H1 (cell line): ENCODE measurements at places on chromosomes 2 and 18. TPM values are rescaled to one million over a fixed set of nuclear protein-coding genes. Genes with fewer than 3 reads are reported as not detected.

DNA sequence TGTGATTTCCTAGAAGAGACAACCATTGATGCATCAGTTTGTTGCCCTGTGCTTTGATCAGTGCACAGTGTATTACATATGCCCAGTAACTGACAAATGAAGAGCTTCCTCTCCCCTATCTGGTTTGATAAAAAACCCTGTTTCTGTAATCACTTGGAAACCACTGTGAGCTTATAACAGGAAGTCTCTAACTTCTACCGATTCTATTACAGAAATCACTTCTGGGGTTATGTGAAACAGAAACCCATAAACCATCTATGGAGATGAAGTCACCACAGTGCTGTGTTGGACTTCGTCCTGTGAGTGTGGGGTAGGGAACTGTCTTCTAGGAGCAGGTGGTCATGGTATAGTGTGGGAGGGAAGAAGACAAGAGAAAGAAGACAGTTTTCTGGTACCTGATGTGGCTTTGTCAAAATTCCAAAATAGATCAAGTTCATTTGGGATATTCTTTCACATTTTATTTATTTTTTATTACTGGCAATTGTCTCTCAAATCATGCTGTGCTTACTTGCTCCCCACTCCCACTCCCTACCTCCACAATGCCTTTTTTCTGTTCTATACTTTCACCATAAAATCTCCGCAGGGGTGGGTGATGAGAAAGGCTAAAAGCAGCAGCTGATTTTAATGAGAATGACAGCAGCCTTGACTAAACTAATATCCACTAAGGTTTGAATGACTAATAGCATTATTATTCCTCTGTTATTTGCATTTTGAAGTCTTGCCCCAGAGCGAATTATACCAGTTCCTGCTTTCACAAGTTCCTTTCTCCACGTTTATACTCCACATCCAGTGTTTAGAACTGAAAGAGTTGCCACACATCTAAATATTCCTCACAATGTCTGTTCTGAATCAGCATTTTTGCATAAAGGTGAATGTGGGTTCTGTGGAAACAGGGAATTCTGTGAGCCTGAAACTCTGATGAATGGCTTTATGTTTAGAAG lies 41.7 kb upstream of the RND3 start:
- no peaks in the 10 kb centered on the region for H3K27me3 ChIP-seq
- H3K4me1 ChIP-seq = peaks cover 6% of the 10 kb centered on the region
- no peak overlapping the region for H3K4me3 ChIP-seq
- no peak for DNase-seq
- no peak overlapping the region for H3K27ac ChIP-seq

Gene SIX3
- 0.19 and 0.21 TPM in 2 replicates for total RNA-seq

Gene APOB
- 0.52 and 0.61 TPM in 2 replicates for total RNA-seq

Gene ACTG2
- total RNA-seq = 11.0 and 13.7 TPM in 2 replicates

- no peak for DNase-seq
- H3K4me1 ChIP-seq = no peaks in the 10 kb centered on the region
- H3K27ac ChIP-seq = no peak overlapping the region
These were observed 226.2 kb upstream of the ZSWIM2 start for GRCh38 chr2:187075199-187075635.

Gene FBLN7
- 0.30 and 0.82 TPM in 2 replicates for total RNA-seq

GRCh38 chr2:168692132-168692744 lies 110.2 kb upstream of the NOSTRIN start:
- H3K36me3 ChIP-seq = peaks cover 3% of the 10 kb centered on the region; the same call in 1 of the 2 replicates
- no peaks in the 10 kb centered on the region for H3K27me3 ChIP-seq
- H3K4me1 ChIP-seq = no peaks in the 10 kb centered on the region
- H3K27ac ChIP-seq = no peak overlapping the region

Gene UGT1A4
- total RNA-seq = not detected in 2 replicates

Gene SLC9A2
- total RNA-seq = 0.13 and 0.15 TPM in 2 replicates

Gene AMMECR1L
- total RNA-seq = 18.8 and 19.7 TPM in 2 replicates

Gene KYNU
- total RNA-seq = 0.13 TPM in 2 replicates

Gene SNED1
- 1.9 and 2.4 TPM in 2 replicates for total RNA-seq

GRCh38 chr2:21754164-21754788 lies 630.5 kb downstream of the TDRD15 start:
- no peaks in the 10 kb centered on the region for H3K27me3 ChIP-seq
- H3K4me1 ChIP-seq = no peaks in the 10 kb centered on the region
- no peak overlapping the region for H3K27ac ChIP-seq
- H3K36me3 ChIP-seq = no peaks in the 10 kb centered on the region; the same call in 1 of the 2 replicates
- no peak overlapping the region for H3K4me3 ChIP-seq

Gene IL36RN
- total RNA-seq = not detected in 2 replicates

- peaks cover 4% of the 10 kb centered on the region; the same call in 1 of the 2 replicates for H3K4me1 ChIP-seq
- no peak overlapping the region for H3K27ac ChIP-seq
- no peaks in the 10 kb centered on the region for H3K36me3 ChIP-seq
- no peak for DNase-seq
- H3K4me3 ChIP-seq = no peak overlapping the region
These were observed 64.0 kb downstream of the INPP4A start for GRCh38 chr2:98508709-98509066.

DNA sequence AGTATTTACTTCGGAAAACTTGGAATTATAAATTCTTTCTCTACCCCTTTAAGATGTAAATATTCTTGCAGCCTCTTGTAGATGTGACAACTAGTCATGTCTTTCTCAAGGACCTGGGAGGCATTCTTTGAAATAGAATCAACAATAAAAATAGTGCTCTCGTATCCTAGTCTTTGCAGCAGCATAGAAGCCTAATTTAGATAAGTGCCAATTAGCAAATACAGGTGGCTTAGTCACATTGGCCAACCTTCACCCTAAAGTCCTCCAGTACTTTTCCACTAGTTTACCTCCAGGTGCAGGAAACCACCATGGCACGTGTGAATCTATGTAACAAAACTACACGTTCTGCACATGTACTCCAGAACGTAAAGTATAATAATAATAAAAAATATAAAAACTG lies 3.5 kb upstream of the ZSWIM2 start:
- no peak overlapping the region for H3K4me3 ChIP-seq
- peaks cover 5% of the 10 kb centered on the region; the same call in 1 of the 2 replicates for H3K27me3 ChIP-seq
- H3K27ac ChIP-seq = no peak overlapping the region
- H3K4me1 ChIP-seq = no peaks in the 10 kb centered on the region
- DNase-seq = no peak

DNA sequence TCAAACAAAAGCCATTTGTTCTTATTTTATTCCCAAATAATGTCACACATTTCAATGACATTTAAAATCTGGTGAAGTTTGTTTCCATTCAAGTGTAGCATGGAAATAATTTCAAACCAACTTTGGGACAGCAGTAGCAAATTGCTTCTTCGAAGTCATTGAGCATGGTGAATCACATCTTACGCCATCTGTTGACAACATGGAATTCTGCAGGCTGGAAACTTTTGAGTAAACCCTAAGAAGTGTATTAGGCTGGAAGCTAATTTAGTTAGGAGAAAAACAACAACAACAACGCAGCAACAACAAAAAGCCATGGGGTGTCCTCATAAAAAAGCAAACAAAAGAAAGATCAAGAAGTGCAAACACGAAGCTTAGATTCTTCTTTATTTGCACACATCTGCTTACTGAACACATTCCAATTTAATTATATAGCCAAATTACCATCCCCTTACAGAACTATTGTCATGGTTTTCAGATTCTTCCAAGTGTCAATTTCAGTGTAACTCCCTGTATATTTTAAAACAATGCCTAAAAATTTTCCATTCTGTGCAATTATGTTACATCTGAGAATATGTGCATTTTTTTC lies 659.0 kb upstream of the CDH7 start:
- H3K4me3 ChIP-seq = no peak overlapping the region
- H3K36me3 ChIP-seq = no peaks in the 10 kb centered on the region
- DNase-seq = peak; percentile 13
- no peak overlapping the region for H3K27ac ChIP-seq
- H3K4me1 ChIP-seq = no peaks in the 10 kb centered on the region
- peaks cover 1% of the 10 kb centered on the region for H3K27me3 ChIP-seq

DNA sequence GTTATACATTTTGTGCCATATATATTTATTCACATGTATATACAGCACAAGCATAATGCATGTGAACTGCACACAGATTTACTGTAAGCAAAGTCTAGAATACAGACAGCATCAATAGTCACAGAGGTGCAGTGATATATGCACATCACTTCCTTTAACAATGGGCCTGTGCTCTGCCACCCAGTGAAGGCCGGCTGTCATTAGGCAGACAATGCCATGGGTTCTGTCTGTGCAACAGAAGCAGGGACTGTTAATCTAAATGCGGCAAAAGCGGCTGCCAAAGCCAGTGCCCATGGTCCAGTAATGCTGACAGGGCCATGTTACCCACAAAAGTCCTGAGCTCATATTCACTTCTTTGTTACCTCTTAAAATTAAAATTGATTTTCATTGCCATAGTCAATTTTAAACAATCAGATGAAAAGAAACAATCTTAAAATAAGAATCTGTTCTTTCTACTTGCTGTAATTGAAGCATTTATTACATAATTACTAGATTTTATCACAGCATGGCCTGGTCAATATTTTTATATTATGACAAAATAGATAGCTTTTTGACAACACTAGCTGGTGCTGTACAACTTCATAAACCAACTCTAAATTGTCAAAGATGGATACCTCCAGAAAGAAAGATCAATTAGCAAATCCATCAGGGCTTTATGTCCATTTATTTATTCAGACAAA lies 232.0 kb downstream of the STK39 start:
- H3K36me3 ChIP-seq = no peaks in the 10 kb centered on the region
- no peaks in the 10 kb centered on the region for H3K4me1 ChIP-seq
- no peak overlapping the region for H3K4me3 ChIP-seq

DNA sequence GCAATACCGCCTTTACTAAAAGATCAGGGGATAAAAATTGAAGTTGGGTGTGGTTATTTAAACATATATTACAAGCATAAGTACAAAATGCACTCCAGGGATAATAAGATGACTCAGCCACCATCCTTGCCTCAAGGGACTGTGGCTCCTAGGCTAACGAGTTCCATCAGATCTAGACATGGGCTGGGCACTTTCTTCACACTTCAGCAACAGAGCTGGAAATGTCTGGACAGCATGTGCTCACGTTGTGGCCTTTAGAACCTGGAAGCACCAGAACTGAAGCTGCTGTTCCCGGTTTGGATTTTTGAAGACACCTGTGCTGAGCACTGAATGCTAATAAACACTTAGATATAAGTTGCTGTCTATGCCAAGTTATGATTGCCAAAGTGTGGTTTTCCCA lies 384.2 kb upstream of the SALL3 start:
- no peak overlapping the region for H3K4me3 ChIP-seq
- H3K27ac ChIP-seq = no peak overlapping the region
- no peak for DNase-seq
- no peaks in the 10 kb centered on the region for H3K36me3 ChIP-seq
- H3K4me1 ChIP-seq = peaks cover 6% of the 10 kb centered on the region; the same call in 1 of the 2 replicates

DNA sequence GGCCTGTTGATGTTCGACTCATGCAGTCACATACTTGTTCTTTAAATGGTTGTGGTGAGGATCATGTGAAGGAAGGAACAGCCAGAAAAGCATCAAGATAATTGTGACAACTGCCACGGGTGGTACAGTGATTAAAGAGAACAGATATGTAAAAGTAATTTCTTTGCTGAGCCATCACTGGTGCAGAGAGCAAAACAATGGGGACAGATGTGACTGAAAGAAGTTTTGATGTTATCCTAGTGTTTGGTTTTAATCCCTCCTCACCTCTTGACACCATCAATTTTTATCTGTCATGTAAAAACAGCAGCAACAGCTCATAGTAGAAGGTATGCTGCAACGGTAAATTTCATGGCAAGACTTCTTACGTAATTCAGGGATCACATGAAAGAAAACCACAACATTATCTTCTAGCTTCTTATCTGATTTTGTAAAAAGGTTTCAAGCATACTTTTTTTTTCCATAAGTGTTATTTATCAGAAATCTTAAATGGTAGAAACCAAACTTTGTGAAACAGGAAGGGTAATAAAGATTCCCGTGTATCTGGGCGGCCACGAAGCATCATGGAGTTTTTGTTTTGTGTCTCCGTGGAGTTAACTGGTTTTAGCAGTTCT lies 65.2 kb downstream of the PLCL1 start:
- H3K27me3 ChIP-seq = no peaks in the 10 kb centered on the region
- H3K36me3 ChIP-seq = no peaks in the 10 kb centered on the region
- H3K4me1 ChIP-seq = peaks cover 3% of the 10 kb centered on the region

DNA sequence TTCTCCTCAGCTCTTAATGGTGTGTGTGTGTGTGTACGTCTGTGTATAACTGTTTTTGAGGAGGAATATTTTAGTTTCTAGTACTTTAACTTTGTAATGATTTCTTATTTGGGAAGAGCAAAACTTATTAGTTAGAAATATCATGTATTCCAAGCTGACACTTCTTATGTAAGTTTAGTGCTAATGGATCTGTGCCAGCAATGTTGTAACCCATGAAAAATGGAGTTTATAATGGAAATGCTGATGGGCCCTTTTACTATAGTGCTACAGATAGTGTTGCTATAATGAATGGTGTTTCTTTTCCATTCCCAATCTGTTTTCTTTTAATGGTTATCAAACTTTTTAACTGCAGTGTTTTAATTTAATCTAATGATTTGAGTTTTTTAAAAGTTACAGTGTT lies 49.8 kb upstream of the OTX1 start:
- H3K27me3 ChIP-seq = no peaks in the 10 kb centered on the region
- H3K4me3 ChIP-seq = no peak overlapping the region
- H3K27ac ChIP-seq = no peak overlapping the region
- DNase-seq = no peak
- no peaks in the 10 kb centered on the region for H3K4me1 ChIP-seq
- no peaks in the 10 kb centered on the region for H3K36me3 ChIP-seq

DNA sequence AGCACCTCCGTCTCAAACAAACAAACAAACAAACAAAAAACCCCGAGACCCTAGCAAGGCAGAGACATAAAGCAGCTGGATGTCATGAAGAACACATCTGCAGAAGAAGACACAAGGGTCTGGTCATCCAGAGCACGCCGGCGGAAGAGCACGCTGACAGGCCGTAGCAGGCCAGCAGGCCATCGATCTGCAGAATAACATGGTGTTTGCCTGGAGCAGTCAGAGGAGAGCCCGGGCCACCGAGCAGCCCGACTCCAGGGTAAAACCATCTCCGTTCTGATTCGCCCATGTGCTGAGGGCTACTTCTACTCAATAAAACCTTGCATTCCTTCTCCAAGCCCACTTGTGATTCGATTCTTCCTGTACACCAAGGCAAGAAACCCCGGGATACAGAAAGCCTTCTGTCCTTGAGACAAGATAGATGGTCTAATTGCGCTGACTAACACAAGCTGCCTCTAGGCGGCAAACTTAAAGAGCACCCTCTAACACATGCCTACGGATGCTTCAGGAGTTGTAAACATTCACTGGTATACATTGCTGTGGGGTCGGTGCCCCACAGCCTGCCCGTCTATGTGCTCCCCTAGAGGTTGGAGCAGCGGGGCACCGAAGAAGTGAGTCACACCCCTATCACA lies 549.8 kb upstream of the NRXN1 start:
- no peak for DNase-seq
- H3K27ac ChIP-seq = no peak overlapping the region
- no peaks in the 10 kb centered on the region for H3K4me1 ChIP-seq
- no peaks in the 10 kb centered on the region for H3K36me3 ChIP-seq
- no peaks in the 10 kb centered on the region for H3K27me3 ChIP-seq

Gene ACADL
- 0.34 and 0.40 TPM in 2 replicates for total RNA-seq

Gene SLC19A3
- total RNA-seq = 5.9 and 9.8 TPM in 2 replicates

- H3K4me1 ChIP-seq = peaks cover 3% of the 10 kb centered on the region
- peak within 1 kb of the TSS; percentile 62 for H3K4me3 ChIP-seq
- no peaks in the 10 kb centered on the region for H3K36me3 ChIP-seq
- peak; percentile 73 for DNase-seq
- peaks cover 42% of the 10 kb centered on the region for H3K27me3 ChIP-seq
These were observed at the start of gene CACNB4 for GRCh38 chr2:152098496-152099366. TSS of gene CACNB4 (minus strand) at chr2:152099044.

GRCh38 chr2:32627441-32627813 lies 423 bp upstream of the TTC27 start:
- H3K27me3 ChIP-seq = no peaks in the 10 kb centered on the region
- peak; percentile 10 for DNase-seq
- peak overlapping the region; percentile 91 for H3K4me3 ChIP-seq
- H3K27ac ChIP-seq = peak overlapping the region; percentile 66
- H3K36me3 ChIP-seq = peaks cover 3% of the 10 kb centered on the region; the same call in 1 of the 2 replicates

Gene HIBCH
- total RNA-seq = 30.7 and 31.8 TPM in 2 replicates
